ENCODE measurements at places on chromosomes 13 and 19.

- DNase-seq, result peak; percentile 74
These were observed 171.9 kb downstream of the TBC1D4 start for GRCh38 chr13:75309981-75310580.

- DNase-seq, result no peak
These were observed 34.4 kb upstream of the TUBGCP3 start for GRCh38 chr13:112622375-112622774.

- DNase-seq, result no peak
These were observed 414.2 kb downstream of the KLF5 start for GRCh38 chr13:73473016-73473415.

DNA sequence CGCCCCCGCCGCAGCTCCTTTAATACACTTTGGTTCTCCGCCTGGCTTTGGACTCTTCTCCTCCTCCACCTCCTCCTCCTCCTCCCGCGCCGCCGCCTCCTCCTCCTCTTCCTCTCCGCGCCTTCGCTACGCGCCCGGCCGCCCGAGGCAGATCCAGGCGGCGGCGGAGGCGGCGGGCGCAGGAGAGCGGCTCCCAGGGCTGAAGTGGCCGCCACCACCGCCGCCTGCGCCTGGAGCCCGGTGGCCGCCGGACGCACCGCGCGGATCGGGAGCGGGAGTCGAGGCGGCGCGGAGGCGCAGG, at the start of gene ZIC2:
TSS of gene ZIC2 (plus strand) at position 50 of the 301 bp plus-strand sequence. CDS start 281 bp downstream, outside the sequence.
- DNase-seq, result no peak

- DNase-seq, result peak; percentile 81
These were observed 1.1 kb upstream of the ATP11A start for GRCh38 chr13:112688560-112689302.

- DNase-seq, result peak; percentile 90
These were observed 4.8 kb downstream of the SPHK2 start for GRCh38 chr19:48624067-48624594.

DNA sequence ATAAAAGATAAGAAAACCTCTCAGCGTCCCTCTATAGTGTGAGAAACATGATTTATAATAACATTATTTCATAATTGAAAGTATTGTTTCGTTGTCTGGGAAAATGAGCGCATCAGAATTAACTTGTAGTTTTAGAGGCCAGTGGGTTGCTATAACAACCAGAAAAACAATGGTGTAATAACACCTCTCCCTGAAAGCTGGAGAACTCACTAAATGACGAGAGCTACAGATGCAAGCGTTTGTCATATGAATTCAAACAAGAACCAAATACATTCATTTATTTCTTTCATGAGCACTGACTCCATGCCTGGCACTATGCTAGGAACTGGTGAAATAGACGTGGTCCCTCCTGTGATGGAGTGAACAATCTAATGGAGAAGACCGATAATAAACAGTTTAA, 16.3 kb downstream of the KBTBD7 start:
- DNase-seq, result peak; percentile 46

DNA sequence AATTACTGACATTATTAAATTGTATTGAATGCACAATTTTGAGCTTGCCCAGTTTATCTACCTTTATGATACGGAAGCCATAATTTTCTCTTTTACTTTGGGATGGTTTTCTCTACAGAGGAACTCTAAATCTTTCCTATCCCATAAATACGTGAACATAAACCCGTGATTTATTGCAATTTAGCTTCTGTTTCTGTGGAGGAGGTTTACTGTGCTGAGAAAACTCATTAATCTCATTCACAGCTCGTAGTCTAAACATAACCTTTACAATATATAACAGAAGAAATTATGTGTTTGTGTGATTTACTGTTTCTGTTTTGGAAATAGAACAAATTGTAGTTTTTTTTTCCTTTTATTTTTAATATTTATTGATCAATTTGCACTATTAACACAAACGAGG, 207.1 kb upstream of the PCDH9 start:
- no peak for DNase-seq

GRCh38 chr19:18364826-18365528, 21.0 kb upstream of the GDF15 start:
- peak; percentile 85 for DNase-seq

- peak; percentile 93 for DNase-seq
These were observed at the start of gene EPSTI1 for GRCh38 chr13:42991898-42992763. Gene EPSTI1, minus strand, starts transcription at chr13:42992241. Its CDS starts 76 bp downstream, at chr13:42992165.

- DNase-seq, result no peak
These were observed 8.3 kb downstream of the LSM7 start for GRCh38 chr19:2320049-2320448.

DNA sequence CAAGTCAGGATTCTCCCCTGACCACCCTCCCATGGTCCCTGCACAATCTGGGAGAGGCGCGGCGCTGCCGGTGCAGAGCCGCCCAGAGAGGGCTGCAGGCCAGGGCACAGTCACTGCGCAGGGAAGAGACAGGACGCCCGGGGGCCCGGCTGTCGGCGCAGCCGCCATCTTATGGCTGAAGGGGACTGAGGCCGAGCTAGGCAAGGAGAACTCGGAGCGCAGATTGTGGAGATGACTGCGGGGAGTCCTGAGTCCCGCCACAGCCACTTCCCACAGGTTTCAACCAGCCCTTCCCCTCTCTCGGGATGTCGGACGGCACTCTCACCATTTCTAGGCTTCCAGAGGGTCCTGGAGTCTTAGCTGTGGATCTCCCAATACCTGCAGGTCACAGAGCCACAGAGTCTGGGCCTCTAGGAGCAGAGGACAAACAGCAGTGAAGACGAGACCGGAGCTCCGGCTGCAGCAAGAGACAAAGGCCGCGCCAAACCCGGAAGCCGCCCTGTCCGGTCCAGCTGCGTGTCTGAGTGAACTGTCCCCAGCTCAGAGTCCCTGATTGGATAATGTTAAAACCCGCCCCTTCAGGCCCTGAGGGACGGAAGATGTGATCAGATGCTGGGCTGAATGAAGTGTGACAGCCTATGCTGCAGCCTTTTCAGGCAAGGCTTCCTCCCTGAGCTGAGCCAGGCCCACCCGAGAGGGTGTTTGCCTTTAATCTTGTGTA, at the start of gene ZNF708:
TSS of gene ZNF708 (minus strand) at position 526 of the 721 bp plus-strand sequence. CDS start at position 328, 198 bp downstream.
- peak; percentile 88 for DNase-seq

All from inflammatory macrophage treated with lipopolysaccharide for 1 hour (primary cell).